ENCODE measurements at places on chromosomes 4 and X.

DNA sequence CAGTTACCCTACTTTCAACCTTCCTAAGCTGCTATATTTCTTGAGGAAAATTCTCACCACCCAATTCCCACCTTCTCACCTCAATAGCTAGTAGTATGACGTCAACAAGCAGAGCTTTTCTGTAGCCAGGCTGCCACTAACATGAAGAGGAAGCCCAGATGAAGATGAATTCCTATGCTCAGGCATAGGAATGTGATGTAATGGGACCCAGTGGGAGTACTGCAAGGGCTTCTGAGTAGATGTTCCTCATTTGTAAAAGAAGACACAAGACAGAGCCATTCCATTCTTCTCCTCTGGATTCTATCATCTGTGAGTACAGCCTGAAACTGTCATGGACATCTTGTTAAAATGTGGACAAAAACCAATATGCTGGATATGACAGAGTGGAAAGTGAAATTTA lies 81.6 kb upstream of the KLF3 start:
- no peak for DNase-seq

DNA sequence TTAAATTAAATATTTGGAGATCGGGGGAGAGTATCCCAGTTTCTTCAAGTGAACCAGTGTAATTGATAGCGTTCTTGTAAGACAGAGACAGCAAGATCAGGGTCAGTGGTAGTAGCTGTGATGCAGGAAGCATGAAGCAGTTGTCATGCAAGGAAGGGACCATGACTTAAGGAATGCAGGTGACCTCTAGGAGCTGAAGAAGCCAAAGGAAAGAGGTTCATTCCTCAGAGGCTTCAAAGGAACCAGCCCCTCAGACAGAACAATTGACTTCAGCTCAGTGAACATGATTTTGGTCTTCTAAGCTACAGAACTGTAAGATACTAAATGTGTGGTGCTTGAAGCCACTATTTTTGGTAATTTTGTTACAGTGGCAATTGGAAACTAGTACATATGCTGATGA lies 51.6 kb downstream of the GLRB start:
- DNase-seq = no peak

DNA sequence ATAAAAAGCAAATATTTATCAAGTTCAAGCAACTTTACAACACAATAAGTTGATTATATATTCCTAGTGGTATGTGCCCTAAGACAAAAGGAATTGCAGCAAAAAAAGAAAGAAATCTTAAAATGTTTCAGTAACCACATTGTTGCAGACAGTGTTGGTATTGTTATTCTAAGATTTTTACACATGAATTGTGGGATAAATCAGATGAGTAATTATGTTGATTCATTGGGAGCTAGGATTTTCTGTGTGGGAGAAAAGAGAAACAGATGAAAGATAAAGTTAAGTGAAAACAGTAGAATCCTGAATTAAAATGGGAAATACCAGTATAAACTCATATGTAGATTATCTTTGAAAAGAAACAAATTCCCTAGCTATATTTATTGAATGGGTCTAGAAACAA lies 362.4 kb downstream of the PPP3CA start:
- no peak for DNase-seq

DNA sequence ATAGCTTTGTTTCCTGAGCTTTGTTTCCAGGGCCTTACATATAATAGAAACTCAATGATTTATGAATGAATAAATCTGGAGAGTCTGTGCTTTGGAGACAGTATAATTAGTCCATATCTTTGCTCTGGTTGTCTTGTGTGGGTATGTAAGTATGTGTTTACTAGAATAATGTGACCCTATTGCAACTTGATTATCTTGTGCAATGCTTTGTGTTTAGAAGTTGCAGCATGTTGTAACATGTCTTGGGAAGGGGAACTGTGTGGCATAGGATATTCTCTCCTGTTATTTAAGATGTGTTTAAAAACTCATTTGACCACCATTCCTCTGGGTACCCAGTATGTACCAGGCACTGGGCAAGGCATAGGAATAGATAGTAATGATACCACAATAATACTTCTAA lies 6.1 kb downstream of the SPATA18 start:
- DNase-seq = no peak

GRCh38 chrX:15914486-15914885 lies 59.9 kb upstream of the AP1S2 start:
- no peak for DNase-seq

DNA sequence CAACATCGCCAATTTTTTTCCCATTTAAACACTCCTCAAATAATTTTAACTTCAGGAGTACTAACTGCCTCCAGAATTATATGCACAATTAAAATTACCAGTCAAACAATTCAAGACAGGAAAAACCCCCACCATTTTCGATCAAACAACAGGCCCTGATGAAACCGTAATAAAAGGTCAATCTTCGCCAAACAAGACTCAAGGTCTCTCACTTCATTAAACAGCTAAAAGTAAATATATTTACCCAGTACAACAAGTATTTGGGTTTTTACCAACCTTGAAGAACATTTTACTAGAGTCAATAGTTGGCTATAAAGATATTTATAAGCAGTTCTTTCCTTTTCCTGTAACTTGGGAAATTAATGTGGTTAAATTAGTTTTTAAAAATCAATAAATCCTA lies 28.3 kb downstream of the RFC1 start:
- no peak for DNase-seq

DNA sequence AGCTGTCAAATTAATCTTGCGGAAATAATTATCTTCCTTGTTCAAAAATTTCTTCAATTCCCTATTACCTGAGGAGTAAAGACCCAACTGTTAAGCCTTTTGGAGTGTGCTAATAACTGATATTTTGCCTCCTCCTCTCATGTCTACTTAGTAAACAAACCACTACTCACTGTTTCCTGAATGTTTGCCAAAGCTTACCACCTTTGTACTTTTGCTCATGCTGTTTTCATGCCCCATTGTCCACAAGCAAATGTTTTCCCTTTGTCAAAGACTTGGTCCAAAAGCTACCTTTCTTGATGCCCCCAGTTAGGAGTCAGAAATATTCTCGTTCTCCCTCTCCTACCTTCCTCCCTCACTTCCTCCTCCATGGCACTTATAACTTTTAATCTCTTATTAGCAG lies 226.1 kb downstream of the ENOX2 start:
- DNase-seq = no peak

- no peak for DNase-seq
These were observed 817.2 kb downstream of the GLUD2 start for GRCh38 chrX:121864561-121864960.

DNA sequence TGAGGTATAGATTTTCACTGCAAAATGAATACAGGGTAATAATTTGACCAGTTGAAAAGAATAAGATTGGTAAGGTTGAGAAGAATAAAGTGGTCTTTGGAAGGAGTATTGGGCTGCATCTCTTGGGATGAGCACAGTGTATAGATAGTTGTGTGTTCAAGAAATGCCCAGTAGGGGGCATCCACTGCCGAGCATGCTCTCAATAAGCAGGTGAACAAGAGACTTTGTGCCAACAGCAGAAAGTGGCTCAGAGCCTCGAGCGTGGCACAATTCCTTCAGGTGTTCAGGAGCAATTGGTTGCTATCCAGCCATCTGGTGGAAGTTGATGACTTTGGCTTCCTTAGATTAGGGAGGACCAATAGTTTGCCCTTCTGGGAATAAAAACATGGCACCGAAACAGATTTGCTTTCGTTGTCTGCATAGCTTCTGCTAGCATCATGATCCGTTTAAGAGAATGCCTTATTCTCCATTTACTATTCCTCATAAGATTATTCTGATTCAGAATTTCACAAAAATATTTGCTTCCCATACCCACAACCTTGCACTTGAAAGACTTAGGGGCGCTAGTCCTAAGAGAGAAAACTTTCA lies 258.1 kb upstream of the NEIL3 start:
- DNase-seq = peak; percentile 49

DNA sequence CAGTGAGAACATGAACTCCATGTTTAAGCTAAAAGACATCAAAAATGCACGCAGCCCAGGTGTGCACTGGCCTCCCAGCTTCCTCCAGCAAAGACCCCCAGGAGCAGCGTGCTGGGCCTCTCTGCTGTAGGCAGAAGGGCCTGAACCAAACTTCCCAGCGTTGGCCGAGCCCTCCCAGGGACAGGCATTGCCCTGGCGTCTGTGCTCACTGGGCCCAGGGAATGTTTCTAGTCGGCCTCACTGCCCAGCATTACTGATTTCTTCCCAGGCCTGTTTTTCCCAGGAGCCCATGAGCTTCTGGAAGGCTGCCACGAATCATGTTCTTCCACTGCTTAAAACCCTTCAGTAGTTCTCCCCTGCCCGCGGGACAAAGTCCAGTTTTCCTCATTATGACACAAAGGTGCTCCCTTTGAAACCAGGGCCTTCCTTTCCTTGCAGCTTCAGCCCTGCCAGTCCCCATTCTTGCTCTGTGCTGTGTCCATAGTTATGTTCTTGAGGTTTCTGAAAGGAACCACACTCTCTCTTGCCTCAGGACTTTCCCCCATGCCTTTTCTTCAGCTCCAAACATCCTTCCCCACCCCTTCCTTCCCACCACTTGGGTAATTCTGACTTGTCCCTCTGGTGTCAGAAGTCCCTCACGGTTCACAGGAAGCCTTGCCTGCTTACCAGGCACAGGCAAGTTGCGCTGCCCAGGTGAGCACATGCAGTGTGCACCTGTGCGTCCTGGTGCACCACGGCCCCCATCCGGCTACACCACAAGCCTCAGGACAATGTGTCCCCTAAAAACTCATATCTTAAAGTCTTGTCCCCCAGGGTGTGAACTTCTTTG lies 93.4 kb upstream of the ENPP6 start:
- no peak for DNase-seq

DNA sequence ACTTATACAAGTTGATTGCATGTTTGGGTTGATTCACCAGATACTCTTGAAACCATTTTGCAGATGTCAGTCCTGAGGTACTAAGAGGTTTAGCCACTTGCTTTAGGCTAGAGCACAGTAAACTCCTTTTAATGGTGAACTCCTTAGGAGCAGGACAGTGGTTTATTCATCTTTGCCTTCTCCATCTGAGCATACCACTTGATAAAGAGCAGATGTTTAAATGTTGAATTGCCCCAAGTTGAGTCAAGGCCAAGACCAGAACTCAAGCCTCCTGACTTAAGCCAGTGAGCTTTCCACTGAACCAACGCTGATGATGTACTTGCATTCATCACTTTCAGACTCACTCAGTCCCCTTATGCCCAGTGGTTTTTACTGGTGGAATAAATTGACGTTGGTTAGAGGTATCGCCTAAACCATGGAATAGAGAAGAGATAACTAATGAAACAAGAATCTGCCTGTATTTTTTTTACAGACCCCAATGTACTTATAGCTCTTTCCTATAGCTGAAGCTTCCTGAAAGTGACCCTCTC lies 7.5 kb downstream of the DAPP1 start:
- no peak for DNase-seq

Measured in stimulated activated effector memory CD8-positive, alpha-beta T cell treated with anti-CD3 and anti-CD28 coated beads, Interleukin-12 subunit alpha, Interleukin-12 subunit beta, amount 100 ng/mL, for 72 hours (primary cell).